EH (cell line): ENCODE measurements at places on chromosomes 7 and 10.

DNA sequence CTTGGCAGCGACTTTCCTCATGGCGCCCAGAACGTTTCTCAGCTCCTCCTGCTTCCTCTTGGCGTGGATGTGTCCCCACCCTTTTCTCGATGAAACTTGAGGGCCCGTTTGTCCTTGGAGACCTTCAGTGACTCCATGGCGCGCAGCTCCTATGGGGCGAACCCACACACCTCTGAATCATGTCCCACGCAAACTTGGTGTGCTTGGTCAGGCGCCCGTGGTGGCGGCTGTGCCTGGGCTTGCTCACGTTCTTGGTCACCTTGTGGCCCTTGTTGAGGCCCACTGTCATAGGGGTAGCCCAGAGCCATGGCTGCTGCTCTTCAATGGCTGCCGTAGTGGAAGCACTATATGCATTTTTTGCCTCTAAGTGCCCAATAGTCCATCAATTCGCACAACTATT is 117.5 kb upstream of the FOXP2 start:
- no peak for DNase-seq

GRCh38 chr7:155972247-155972646 is 160.0 kb upstream of the SHH start:
- DNase-seq: no peak

DNA sequence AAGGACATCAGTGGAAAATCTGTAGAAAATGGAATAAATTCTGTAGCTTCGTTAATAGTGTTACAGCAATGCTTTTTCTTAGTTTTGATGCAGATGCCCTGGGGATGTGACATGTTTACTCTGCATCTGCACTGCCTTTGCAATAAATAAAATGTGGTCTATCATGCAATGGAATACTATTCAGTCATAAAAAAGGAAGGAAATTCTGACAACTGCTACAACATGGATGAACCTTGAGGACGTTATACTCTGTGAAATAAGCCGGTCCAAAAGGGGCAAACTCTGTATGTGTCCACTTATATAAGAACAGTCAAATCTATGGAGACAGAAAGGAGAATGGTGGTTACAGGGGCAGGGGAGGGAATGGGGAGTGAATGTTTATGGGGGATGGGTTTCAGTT is 13.5 kb downstream of the GRIFIN start:
- no peak for DNase-seq

GRCh38 chr7:155482511-155483183 is 24.7 kb downstream of the EN2 start:
- no peak for DNase-seq

DNA sequence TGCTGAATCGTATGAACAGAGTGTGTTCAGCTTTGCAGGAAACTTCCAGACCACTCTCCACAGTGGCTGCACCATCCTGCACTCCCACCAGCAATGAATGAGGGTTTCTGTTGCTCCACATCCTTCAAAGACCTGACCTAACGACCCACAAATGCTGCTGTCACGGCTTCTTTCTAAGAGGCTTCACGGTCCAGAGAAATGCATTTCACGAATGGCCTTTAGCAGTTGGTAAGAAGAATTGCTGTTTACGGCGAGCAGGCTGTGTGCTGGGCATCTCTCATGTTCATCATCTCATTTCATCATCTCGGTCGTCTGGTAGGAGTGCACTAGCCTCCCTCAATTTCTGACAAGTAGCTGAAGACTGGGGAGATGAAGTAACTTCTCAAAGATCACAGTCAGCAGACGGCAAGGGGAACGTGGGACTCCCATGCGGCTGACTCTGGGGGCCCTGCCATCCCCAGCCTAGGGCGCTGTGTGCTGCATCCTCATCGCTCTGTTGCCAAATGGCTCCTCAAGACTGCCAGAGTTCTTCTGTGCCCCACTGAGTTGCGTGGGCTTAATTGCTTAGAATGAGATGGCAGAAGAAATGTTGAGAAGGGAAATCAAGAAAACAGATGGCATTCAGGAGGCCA is 72.9 kb downstream of the ADARB2 start:
- no peak for DNase-seq

- DNase-seq: no peak
These were observed 8.6 kb upstream of the CHRM2 start for GRCh38 chr7:136859803-136860202.

DNA sequence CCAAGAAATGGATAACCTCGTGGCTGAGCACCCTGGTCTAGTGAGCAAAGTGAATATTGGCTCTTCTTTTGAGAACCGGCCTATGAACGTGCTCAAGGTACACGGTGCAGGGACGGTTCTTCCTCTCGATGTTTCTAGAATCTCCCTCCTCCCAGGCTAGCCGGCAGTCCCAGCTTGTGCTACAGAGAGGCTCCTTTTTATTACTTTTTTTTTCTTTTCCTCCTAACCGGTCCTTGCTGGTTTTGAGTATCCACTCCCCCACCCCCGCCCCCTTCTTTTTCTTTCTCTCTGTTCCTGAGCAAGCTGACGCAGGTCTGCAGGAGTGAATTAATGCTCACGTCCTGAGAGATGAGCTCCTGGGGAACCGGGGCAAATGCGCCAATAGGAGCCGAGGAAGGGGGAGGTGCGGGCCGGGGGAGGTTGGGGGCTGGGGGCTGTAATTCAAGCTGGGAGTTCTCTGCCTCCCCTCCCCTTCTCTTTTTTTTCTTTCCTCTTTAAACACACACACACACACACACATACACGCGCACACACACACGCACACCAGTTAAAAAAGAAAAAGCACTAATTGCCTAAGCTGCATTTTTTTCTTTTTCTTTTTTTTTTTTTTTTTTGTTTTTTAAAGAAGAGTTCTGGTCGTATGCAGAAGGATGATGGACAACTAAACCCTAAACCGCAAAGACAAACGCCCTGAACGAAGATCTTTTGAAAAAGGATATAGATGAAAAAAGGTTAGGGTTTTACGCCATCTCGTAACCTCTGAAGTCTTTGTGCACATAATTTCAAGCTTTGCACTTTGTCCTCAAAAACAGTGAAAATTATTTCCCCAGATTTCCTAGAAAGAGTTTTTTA is 6.6 kb downstream of the CPA2 start:
- DNase-seq: peak; percentile 27

DNA sequence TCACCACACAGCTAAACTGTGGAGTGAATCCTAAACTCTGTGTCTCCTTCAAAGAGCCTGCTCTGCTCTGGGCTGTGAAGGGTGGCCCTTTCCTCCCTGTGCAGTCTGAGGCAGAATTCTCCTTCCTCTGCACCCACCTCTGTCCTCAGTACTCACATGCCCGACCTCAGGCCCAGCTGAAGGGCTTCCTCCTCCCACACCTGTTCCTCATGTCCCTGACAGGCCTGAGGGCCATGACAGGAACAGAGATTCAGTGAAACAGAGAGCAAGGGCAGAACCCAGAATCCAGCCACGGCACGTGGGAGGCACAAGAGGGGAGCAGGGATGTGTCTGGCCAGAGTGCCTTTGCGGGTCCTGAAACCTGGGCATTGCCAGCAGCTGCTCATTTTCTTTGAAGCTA is 13.9 kb downstream of the CREB3L2 start:
- no peak for DNase-seq

DNA sequence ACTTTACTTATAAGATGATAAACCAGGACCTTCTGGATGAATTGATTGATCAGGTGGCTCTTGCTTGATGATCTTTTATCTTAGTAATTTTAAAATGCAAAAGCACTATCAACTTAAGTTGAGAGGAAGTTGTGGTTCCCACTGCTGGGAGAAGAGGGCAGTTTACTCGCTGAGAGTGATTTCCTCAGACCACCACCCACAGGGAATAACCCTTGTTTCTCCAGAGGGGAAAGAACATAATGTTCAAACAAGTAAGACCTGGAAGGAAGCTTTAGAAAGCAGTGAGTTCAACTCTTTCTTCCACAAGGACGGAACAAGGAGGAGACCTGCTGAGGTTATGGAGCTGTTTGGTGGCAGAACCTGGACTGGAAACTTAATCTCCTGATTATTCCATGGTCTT is 138.7 kb downstream of the FAM204A start:
- DNase-seq: no peak
